Suprapubic skin (tissue), 4 donors: ENCODE measurements at places on chromosomes 13 and 19. TPM values are rescaled to one million over a fixed set of nuclear protein-coding genes. Genes with fewer than 3 reads are reported as not detected.
A peak's percentile ranks its signal among the peaks of the same experiment; 100 is the strongest.

DNA sequence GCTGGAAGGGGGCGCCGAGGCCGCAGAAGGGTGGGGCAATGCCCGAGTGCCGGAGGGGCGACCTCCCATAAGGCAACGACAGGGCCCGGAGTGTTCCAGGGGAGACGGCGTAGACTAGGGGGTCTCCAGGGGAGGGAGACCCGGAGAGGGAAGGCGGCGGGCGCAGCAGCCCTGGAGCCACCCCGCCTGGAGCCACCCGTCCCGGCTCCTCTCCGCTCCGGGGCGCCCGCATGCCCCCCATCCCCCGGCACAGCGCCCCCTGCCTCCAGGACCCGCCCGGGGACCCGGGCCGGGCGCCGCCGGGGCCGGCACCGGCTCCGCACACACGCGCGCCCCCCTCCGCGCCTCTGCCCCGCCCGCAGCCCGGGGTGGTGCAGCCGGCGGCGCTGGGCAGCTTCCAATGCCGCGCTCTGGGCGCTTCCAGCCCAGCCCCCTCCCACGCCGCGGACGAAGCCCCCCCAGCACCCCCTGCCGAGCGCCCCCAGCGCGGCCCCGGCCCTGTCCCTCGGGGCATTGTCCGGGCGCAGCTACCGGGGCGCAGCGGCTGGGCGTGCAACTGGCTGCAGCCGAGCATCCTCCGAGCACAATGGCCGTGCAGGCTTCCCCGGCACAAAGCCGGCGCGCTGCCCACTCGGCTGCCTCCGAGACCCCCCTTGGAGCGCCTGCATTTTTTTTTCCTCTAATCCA, 519 bp downstream of the PTPRS start:
- H3K27me3 ChIP-seq, result peaks cover 55% of the 10 kb centered on the region
- H3K36me3 ChIP-seq, result no peaks in the 10 kb centered on the region
- no peak for DNase-seq
- H3K4me1 ChIP-seq, result peaks cover 21% of the 10 kb centered on the region
- peak overlapping the region; percentile 71 for H3K4me3 ChIP-seq

TNFRSF19 gene
- 79.6 TPM for total RNA-seq

APLP1 gene
- total RNA-seq, result 0.64 TPM

FDX2 gene
- 7.9 TPM for total RNA-seq

LILRB4 gene
- 3.2 TPM for total RNA-seq

FLT1 gene
- 14.2 TPM for total RNA-seq

GRCh38 chr13:113616991-113617749, 32.6 kb downstream of the TFDP1 start:
- H3K27ac ChIP-seq, result no peak overlapping the region
- H3K36me3 ChIP-seq, result peaks cover 25% of the 10 kb centered on the region
- H3K4me3 ChIP-seq, result no peak overlapping the region
- no peaks in the 10 kb centered on the region for H3K27me3 ChIP-seq

DNA sequence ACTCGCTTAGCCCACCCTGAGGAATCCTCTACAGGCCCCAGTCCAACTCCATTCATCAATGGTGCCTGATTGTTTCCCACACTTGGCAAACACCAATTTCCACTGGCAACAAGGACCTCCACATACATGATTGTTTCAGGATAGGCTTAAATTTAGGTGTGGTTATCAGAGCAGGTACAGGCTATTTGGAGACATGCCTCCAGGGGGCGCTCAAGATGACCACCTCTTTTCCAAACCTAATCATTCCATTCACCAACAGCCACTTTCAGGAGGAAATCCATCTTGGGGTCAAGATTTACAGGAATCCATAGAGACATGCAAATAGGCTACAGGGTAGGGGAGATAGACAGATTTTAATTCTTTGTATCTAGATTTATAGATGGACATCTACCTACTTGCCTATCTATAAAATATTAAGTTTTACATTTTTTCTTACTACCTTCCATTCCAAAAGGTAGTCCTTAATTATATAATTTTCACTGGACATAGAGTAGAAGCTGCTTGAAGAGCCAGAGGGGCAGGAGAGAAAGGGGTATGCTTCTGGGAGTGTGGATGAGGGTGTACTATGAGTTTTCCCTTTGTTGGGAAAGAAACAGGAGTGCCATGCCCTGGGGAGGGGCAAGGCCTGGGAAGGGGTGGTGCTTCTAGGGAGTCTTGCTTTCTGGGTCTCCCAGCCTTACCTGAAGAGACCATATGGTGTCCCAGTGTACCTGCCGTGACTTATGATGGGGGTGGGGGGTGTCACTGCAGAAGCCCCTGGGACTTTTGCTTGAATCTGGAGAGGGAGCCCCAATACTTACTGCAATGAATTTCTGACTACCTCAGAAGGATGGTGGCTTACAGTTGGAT, 14.1 kb upstream of the PCDH8 start:
- H3K27me3 ChIP-seq, result no peaks in the 10 kb centered on the region
- no peaks in the 10 kb centered on the region for H3K36me3 ChIP-seq
- no peaks in the 10 kb centered on the region for H3K4me1 ChIP-seq
- H3K27ac ChIP-seq, result no peak overlapping the region
